ENCODE measurements at places on chromosomes 7 and 10.

- no peak for DNase-seq
Measured at GRCh38 chr7:105621617-105622016, 40.3 kb upstream of the EFCAB10 start.

- no peak for DNase-seq
Measured at GRCh38 chr7:124813994-124814798, 48.6 kb upstream of the GPR37 start.

GRCh38 chr7:98372993-98373392 lies 27.9 kb downstream of the BAIAP2L1 start:
- no peak for DNase-seq

DNA sequence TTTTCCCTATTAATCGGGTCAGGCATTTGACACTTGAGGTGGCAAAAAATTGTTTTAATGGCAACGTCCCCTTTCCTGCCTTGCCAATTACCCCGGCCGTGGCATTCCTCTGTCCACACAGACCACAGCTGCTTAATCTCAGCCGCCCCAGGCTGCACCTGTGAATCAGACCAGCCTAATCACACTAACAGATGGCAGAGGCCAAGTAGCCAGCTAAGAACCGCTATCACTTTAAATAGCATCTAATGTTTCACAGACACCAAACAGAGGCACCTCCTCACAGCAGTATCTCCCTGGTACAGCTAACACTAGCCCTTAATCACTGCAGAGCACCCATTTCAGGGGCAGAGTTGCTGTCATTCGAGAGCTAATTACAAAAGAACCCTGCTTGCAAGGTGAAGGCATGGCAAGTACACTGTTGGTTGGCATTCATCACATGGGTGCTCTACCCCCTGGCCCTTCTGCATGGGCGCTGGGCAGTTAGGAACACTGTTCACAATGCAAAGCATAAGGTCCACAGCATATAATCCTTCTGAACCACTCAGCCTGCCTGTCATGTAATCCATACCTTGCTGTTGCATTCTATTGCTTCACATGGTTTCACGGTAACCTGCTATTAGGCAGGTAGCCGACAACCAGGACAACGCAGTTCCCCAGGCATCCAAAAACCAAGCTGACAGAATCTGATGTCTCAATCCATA lies 38.8 kb downstream of the FGFR2 start:
- DNase-seq = no peak

- no peak for DNase-seq
Measured at GRCh38 chr10:97399843-97400545, 1.1 kb downstream of the RRP12 start.

DNA sequence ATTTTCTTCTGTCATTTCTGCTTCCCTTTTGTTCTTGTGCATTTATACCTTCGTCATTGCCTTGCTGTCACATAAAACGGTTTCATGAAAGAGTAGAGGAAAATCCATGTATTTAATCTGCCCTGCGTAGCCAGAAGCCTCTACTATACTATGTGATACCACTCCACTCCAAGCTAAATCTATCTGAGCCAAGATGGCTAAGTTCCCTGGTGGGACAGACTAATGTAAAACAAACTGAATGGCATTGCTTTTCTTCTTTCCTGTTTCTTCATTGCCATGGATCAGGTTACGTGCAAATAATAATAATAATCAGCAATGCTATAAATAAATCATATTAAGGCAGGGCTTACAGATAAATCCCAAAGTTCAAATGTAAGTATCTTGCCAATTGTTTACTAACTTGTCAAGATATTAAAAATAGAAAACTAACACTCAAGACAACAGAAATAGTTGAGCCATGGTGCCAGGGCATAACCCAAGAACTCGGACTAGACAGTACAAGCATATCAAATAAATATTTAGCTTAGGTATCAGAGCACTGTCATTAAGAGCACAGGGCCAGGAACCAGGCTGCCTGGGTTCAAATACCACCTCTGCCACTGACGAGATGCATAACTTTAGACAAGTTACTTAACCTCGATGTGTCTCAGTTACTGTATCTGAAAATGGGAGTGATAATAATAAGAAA lies 151.4 kb downstream of the PDE1C start:
- DNase-seq = no peak

DNA sequence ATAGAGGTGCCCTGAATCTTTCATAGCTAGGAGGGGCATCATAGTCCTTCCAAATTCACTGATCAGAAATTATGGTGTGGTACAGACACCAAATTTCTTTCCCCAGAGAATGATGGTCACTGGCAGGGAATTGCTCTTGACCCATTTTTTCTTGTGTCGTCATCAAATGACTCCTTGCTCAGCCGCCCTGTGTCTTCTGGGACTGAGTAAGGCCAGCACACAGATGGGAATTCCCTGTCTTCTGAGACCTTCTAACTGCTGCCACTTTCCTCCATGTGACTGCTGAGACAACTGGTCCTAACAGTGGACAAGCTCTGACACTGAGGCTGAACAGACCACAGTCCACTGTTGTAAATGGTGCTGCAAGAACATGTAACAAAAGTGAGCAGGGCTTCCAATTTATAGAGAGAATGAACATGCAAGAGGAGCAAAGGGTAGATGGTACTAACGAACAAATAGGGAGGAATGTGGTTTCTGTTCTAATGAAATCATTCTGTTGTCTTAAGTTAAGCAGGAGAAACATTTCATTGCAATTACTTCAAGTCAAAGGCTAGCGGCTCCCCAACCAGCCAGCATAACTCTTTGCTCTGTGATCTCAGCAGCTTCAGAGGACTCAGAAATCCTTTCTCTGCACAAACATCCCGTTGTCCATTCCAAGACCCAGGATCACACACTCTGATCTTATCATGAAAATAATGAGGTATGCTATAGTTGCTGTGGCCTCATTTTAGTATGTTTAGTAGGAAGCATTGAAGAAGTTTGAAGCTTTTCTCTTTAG lies 235.9 kb upstream of the PRSS1 start:
- no peak for DNase-seq

DNA sequence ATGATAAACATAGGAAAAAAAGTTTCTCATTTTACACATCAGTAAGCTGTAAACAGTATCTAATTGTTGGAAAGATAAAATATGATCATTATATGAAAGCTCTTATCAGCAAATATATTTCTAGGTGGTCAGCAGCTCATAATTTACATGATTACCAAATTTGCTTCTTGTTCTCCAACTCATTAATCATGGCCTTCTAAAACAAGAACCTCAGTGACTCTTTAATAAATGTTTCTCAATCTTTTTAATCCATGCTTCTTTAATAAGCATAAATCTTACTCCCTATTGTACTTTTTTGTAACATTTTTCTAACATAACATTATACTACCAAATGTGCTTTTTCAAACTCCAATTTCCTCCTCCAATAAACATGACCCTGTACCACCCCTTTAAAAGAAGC lies 5.9 kb downstream of the ITGB1 start:
- no peak for DNase-seq

DNA sequence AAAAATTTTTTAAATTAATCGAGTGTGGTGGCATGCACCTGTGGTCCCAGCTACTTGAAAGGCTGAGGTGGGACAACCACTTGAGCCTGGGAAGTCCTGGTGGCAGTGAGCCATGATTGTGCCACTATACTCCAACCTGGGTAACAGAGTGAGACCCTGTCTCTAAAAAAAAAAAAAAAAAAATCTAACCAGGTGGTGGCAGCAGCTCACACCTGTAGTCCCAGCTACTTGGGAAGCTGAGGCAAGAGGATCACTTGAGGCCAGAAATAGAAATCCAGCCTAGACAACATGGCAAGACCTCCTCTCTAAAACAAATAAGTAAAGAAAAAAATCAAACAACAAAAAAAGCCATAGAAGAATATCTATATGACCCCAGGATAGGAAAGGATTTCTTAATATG lies 3.6 kb upstream of the MYOF start:
- no peak for DNase-seq

DNA sequence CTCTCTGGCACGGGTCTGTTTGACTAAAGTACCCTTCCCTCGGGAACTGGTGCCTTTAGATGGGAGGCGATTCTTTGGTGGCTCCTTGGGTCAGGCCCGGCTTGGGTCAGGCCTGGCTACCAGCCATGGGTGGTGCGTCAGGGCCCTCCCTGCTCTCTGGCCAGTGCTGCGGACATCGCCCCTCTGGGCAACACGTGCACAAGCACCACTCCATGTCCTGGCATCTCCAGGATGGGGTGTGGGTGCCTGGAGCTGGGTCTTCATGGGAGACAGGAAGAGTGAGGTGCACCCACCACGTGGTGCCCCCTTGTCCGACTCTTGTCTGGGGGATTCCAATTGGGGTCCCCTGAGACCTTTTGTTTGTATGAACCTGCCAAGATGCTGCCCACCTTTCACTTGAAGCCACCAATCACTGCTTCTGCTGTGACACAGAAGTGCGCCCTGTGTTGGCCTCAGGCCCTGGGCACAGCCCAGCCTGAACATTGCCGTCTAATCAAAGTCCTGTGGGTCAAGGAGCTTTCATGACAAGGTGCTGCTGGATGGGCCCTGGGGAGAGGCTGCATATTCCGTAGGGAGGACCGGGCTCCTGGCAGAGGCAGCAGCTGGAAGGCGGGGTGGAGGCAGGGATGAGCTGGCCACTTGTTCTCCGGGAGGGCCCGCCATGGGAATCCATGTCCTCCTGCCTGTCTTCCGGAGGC lies 11.1 kb upstream of the PWWP2B start:
- no peak for DNase-seq

GRCh38 chr10:68586606-68587305 lies 26.6 kb downstream of the TET1 start:
- DNase-seq = no peak

- no peak for DNase-seq
Measured at GRCh38 chr10:117736655-117737054, 194.1 kb downstream of the EMX2 start.

Data from T-helper 9 cell (primary cell).